ENCODE measurements at places on chromosomes 1 and 21. TPM values are rescaled to one million over a fixed set of nuclear protein-coding genes. Genes with fewer than 3 reads are reported as not detected.

Gene SLC26A9
- not detected for total RNA-seq

DNA sequence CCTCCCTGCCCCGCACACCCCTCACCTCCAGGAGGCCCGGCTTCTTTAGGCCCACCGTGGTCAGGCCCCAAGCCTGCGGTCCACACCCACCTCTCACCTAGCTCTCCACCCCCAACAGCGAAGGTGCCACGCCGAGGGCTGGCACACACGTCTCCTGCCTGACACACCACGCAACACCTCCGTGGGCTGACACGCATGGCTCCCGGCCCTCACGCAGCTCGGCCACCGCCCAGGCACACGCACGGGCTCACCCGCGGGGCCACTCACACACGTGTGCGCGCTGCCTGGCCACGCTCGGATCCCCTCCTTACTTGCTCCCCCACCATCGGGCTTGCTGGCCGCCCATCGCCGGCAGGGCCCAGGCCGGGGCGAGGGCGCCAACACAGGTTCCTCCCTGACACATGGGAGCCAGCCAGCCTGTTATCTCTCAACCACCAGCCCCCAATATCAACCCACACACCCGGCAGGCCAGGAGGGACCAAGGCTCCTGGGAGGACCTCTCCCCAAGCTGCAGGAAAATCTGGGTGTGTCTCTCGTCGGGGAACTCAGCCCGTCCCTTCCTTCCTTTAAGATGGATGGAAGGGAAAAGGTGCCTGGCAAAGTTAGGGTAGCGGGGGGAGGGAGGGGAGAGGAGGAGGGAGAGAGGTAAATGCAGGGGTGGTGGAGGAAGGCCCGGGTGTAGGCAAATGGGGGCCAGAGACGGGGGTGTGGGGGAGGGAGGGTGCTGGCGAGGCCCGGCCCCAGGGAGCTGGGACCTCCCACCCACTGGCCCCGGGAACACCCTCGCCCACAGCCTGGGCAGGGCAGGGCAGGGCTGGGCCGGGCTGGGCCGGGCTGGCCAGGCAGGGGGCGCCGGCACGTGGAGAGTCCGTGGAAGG lies 546 bp downstream of the ELOVL1 start:
- H3K4me1 ChIP-seq = peaks cover 24% of the 10 kb centered on the region
- H3K4me3 ChIP-seq = peak overlapping the region; percentile 76
- peaks cover 27% of the 10 kb centered on the region for H3K36me3 ChIP-seq
- H3K27me3 ChIP-seq = no peaks in the 10 kb centered on the region

- no peaks in the 10 kb centered on the region for H3K27me3 ChIP-seq
- H3K4me1 ChIP-seq = peaks cover 52% of the 10 kb centered on the region
- no peak overlapping the region for H3K4me3 ChIP-seq
- no peak overlapping the region for H3K27ac ChIP-seq
These were observed 184.5 kb downstream of the DHRS3 start for GRCh38 chr1:12433323-12434053.

DNA sequence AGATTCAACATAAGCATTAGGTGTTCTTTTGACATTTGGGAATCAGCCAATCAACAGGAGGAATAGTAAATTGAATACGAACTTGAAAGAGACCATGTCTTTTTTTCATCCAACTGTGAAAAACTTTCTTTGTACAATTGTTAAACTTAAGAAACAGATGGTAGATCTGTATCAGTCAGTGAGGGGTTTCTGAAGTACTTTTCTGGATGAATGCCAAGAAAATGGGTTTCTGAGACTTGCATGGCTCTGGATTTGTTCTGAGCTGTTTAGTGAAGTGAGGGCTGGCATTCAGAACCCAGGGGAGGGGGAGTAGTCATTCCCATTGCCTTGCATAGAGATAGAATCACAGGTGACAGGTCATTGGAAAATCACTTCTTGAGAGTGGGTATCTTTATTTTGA lies 37.4 kb downstream of the PTPRC start:
- peaks cover 98% of the 10 kb centered on the region for H3K4me1 ChIP-seq
- peaks cover 4% of the 10 kb centered on the region for H3K36me3 ChIP-seq
- no peaks in the 10 kb centered on the region for H3K27me3 ChIP-seq
- peak overlapping the region; percentile 94 for H3K27ac ChIP-seq
- no peak overlapping the region for H3K4me3 ChIP-seq
- peak; percentile 42 for DNase-seq

- DNase-seq = no peak
- no peaks in the 10 kb centered on the region for H3K27me3 ChIP-seq
- peaks cover 17% of the 10 kb centered on the region for H3K36me3 ChIP-seq
- H3K27ac ChIP-seq = peak overlapping the region; percentile 52
- peaks cover 95% of the 10 kb centered on the region for H3K4me1 ChIP-seq
These were observed 12.4 kb downstream of the SLC2A1 start for GRCh38 chr1:42946120-42946898.

- no peak for DNase-seq
- H3K27me3 ChIP-seq = no peaks in the 10 kb centered on the region
- no peaks in the 10 kb centered on the region for H3K36me3 ChIP-seq
- no peaks in the 10 kb centered on the region for H3K4me1 ChIP-seq
- no peak overlapping the region for H3K4me3 ChIP-seq
These were observed 111.4 kb downstream of the CSMD2 start for GRCh38 chr1:34053660-34054059.

Measured in CD4-positive, alpha-beta memory T cell (primary cell).